ENCODE measurements at places on chromosomes 3 and 15.

GRCh38 chr3:152524198-152525140, 255.7 kb downstream of the MBNL1 start:
- H3K27me3 ChIP-seq: no peaks in the 10 kb centered on the region
- peaks cover 3% of the 10 kb centered on the region for H3K36me3 ChIP-seq
- no peak overlapping the region for H3K27ac ChIP-seq
- peaks cover 33% of the 10 kb centered on the region for H3K4me1 ChIP-seq

DNA sequence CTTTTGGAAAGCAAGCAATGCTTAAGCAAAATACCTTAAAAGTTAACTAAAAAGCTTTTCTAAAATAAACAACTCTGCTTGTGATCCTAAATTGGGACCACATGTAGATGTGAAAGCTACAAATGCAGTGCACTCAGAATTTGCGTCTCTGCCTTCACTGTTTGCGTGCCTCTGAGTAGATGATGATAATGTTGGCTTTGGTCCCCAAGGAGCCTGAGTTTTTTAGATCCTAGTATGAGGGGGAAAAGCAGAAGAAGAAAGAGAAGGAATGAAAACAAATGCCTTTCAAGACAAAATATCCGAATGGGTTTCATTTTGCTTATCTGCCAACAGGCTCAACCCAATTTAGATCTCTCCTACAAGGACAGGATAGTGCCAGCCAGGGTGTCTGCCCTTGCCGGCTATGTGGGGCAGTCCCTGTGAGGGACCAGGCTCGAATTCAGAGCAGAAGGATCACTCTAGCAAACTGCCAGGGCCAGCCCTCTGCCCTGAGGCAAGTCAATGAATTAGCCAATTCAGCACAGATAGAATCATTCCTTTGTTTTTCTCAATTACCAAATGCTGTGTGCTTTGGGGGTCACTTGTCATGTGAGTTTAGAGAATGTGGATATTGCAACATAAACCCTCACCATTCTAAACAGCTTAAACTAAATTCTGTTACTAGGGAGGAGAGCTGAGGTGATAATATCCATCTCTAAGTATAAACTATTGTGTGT, 28.5 kb downstream of the SCG5 start:
- no peaks in the 10 kb centered on the region for H3K27me3 ChIP-seq
- H3K4me1 ChIP-seq: no peaks in the 10 kb centered on the region
- no peak for DNase-seq
- no peaks in the 10 kb centered on the region for H3K36me3 ChIP-seq

- no peak for DNase-seq
- H3K4me3 ChIP-seq: no peak overlapping the region
- no peak overlapping the region for H3K27ac ChIP-seq
- H3K4me1 ChIP-seq: no peaks in the 10 kb centered on the region
- H3K27me3 ChIP-seq: no peaks in the 10 kb centered on the region
- H3K36me3 ChIP-seq: no peaks in the 10 kb centered on the region
These were observed 92.9 kb downstream of the THRB start for GRCh38 chr3:24401811-24402185.

DNA sequence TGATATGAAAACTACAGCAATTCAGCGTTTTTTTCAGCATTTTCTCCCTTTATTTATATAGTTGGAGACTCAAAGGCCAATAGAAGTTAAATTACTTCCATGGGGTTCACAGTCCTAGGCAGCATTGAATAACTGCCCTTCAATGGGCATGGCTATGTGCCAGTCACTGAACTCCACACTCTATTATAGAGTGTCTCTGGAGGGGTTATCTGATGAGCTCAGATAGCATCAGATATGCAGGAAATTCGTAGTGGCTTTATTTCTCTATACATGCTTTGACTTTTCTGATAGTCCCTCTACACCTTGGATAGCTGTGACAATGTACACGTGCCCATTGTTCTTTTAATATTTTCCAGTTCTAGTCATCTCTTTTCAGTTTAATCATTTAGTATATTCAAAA, 396.9 kb upstream of the CBLB start:
- DNase-seq: no peak
- peaks cover 33% of the 10 kb centered on the region for H3K4me1 ChIP-seq
- peaks cover 2% of the 10 kb centered on the region for H3K36me3 ChIP-seq
- no peaks in the 10 kb centered on the region for H3K27me3 ChIP-seq
- no peak overlapping the region for H3K4me3 ChIP-seq

Measured in activated B cell treated with CpG ODN at 0.5 μM for 24 hours (primary cell).